Renal pelvis (tissue), 12 donors: ENCODE measurements at places on chromosomes 7 and 10.
A peak's percentile ranks its signal among the peaks of the same experiment; 100 is the strongest.

- DNase-seq: no peak
Measured at GRCh38 chr7:31665546-31665945, 21.5 kb upstream of the PPP1R17 start.

DNA sequence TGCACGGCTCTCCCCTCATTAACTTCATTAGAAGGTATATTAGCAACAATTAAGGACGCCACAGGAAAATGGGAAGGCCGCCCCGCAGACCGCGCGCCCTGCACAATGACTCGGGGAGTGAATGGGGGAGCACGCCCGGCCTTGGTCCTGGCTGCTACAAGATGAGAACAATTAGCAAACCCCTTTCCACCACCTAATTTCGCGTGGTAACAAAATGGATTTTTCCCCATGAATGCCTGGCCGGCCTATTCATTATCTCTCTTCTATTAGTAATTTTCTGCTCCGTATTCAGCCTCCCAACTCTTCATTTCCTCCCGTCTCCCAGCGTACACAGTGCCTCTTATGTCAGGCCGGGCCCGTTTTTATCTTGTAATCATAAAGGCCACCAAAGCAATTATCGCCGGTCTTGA lies 346.9 kb downstream of the DNAJB6 start:
- no peak for DNase-seq

- DNase-seq: no peak
Measured at GRCh38 chr7:135291809-135292253, 58.2 kb downstream of the STRA8 start.

GRCh38 chr10:28363376-28363775 lies 60.5 kb upstream of the MPP7 start:
- DNase-seq: no peak

- DNase-seq: no peak
Measured at GRCh38 chr10:97515271-97515978, 16.7 kb downstream of the UBTD1 start.

GRCh38 chr10:61438141-61438988 lies 14.8 kb downstream of the TMEM26 start:
- no peak for DNase-seq

- no peak for DNase-seq
Measured at GRCh38 chr7:1758028-1758858, 88.2 kb downstream of the ELFN1 start.

GRCh38 chr7:76057813-76058145 lies 9.9 kb downstream of the MDH2 start:
- no peak for DNase-seq

DNA sequence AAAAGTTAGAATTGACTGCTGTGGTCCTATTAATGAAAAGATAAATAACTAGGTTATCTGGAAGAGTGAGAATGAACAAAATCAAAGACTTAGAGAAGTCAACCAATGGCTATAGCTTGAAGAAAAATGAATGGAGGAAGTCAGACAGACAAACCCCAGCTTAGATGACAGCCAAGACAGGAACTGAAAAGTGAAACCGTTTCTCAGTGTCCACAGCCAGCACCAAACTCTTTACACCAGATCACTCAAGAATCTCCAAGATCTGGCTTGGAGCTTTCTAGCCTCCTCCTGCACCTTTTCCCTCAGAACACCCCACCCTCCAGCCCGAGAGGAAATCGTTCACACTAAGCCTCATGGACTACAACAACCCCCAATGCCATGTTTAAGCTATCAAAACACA lies 167.0 kb downstream of the SFMBT2 start:
- no peak for DNase-seq

DNA sequence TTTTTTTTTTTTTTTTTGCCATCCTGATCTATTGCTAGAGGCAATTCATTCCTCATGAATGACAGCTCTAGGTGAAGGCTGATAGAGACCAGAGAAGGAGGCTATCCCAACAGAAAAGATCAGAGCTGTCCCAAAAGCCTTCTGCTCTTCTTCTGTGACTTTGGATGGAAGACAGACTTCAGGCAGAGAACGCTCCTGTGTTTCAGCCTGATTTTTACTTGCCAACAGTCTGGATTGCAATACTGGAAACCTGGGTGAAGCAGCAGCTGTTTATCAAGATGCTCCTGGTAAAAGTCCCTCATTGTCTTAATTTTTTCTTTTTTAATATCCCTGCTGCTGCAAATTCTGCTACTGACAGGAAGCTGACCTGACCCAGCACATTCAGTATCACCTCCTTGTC lies 219.5 kb downstream of the CCDC3 start:
- no peak for DNase-seq

GRCh38 chr7:123220396-123220795 lies 20.6 kb upstream of the SLC13A1 start:
- no peak for DNase-seq

- DNase-seq: no peak
Measured at GRCh38 chr7:47826754-47827153, 121.5 kb downstream of the PKD1L1 start.

DNA sequence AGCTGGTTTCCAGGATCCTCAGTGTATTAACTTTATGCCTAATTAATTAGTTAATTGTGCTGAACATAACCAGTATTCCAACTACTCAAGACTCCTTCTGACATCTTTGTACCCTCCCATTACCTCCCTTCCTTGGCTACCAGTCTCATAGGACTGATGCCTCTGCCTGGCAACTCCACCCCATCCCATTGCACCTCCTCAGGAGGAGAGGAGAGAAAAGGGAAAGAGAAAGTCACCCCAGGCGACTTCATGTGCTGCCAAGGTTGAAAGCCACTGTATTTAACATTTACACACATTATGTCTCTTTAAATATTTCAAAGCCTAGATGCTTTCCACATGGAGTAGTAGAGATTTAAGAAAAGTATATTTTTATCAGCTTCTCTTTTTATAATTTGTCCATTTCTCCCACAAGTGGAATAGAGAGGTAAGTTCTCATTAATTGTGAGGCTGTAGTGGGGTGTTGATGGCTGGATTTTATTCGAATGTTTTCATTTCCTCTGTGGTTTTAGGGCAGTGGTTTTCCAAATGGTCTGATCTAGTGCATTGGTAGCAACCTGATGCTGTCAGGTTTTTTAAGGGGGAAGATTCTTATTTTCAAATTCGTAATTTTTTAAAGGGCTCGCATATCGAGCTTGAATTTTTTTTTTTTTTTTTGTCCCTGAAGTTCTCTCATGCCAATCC lies 148.0 kb downstream of the BICC1 start:
- DNase-seq: no peak

DNA sequence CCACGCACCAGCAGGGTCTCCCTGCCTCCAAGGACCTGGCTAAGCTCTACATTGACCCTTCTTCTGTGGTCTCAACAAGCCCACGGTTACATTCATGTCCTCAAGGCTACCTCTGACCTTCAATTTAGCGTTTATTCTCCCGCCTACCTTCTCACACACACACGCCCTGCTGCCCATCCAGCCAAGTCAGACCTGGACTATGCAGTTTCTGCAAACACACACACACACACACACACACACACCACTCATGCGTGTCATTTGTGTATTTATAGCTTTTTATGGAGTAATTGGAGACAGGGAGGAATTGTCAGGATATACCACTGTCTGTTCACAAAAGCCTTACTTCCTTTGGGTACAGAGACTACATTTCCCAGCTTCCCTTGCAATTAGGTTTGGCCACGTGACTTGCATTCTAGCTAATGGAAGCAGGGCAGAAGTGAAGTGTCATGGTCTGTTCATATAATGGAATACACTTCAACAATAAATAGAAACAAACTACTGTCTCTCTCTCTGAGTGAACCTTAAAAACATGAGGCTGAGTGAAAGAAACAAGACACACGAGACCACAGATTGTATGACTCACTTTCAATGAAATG lies 53.8 kb upstream of the CPXM2 start:
- DNase-seq: peak; percentile 23

DNA sequence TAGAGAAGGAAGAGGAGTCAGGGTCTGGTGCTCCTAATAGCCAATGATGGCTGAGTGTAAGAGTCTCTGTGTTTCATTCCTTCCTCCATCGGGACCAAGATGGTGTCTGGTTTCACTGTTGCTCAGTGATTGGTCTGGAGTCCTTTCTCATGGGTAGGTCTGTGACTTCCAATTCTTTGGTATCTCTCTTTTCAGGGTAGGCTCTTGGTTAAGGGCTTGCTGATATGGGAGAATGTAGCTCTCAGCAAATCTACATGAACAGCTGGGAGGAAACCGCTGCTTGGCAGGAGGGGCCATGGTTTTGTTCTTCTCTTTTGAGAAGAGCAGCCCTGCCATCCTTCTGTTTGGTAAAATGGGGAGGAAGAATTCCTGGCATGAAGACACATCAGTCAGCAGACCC lies 209.1 kb upstream of the PODXL start:
- DNase-seq: no peak

DNA sequence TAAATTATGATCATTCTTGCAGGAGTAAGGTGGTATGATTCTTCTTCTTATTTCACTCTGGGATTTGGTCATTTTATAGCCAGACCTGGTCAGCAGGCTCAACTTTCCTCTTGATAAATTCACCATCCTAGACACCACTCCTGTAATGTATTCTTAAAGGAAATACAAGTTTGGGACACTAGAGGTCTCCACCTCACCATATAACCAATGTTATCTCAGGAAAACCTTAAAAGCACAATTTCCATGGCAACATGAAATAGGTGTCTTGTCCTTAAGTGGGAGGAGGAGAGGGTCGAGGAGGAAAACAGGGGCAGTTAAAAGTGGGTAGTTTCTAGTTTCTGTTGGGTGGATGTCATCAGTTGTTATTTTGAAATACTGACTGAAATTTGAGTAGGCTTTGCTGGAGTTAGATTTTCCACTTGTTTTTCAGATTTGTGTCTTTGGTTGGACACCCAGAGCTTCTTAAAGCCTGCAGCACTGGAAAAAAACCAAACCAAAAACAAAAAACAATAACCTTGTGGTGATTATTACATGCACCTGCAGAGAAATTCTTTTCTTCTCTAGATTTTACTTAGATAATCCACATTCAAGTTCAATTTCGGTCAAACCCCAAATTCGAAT lies 163.1 kb downstream of the PRKCQ start:
- peak; percentile 76 for DNase-seq

DNA sequence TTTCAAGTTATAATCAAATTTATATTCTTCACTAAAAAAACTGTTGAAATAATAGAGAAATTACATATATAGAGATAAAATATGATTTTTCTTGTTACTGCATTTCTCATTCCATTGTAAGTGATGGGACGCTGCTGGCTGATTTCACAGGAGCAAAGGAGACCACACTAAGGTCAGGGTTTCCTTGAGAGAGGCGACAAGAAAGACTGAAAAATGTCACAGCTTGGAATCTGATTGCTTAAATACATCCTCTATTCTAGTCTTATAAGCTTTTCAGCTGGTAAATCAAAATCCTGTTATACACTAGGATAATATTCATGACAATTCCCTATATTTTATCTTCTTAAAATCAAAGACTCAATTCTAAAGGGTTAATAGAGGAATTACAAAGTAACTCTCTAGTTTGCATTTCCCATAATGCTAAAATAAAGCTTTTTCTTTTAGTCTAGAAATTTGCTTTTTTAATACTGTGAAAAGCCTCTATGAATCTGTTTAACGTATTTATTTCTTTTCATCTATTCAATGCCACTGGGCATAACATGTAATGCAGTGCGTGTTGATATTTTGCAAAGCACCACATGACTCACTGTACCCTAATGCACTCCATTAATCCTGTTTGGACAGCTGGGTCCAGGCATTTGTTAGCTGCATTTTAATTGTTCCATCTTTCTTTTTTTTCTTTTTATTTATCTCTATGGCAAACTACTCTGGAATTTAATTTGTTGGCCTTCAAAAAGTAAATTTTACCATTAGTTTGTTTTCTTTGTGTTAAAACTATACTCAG lies 81.7 kb downstream of the RNF32 start:
- no peak for DNase-seq

GRCh38 chr10:114079421-114079820 lies 35.8 kb downstream of the ADRB1 start:
- DNase-seq: no peak

GRCh38 chr7:44845451-44845850 lies 2.4 kb downstream of the H2AZ2 start:
- no peak for DNase-seq

- DNase-seq: no peak
Measured at GRCh38 chr10:29588629-29589421, 45.9 kb downstream of the SVIL start.

- DNase-seq: no peak
Measured at GRCh38 chr7:106218546-106218945, 66.2 kb downstream of the NAMPT start.

DNA sequence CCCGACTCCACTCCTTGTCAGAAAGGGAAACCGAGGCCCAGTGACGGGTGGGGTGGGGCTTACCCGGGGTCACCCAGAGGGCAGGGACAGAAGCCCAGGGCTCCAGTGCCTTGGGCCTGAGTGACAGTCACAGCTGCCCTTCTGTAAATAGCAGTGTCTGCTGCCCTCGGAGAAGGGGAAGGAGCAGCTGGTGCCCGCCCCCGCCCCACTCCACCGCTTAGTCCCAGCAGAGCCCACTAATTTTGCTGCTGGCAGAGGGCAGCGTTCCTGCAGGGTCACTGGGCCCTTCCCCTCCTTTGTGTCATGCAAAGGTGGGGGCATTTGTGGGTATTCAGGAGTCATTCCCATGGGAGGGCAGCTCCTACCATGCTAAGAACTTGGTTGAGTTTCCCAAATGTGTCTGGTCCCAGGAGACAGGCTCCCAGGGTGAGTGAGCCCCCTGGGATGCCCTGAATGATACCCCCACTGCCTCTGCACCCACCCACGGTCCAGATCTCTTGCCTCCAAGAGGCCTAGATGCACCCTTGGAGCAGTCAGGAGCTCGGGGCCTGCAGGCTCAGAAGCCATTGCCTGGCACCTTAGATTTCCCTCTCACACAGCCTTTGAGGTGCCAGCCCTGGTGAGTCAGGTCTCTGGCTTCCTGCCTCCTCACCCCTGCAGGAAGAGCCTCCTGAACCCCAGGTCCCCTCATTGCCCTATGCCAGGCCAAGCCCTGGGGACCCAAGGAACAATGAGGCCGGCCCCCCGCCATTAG lies 17.2 kb downstream of the SH2B2 start:
- DNase-seq: no peak

GRCh38 chr7:149716932-149717307 lies 56.5 kb downstream of the ZNF467 start:
- DNase-seq: no peak
